ENCODE measurements at places on chromosomes 3 and 15.
A peak's percentile ranks its signal among the peaks of the same experiment; 100 is the strongest.

DNA sequence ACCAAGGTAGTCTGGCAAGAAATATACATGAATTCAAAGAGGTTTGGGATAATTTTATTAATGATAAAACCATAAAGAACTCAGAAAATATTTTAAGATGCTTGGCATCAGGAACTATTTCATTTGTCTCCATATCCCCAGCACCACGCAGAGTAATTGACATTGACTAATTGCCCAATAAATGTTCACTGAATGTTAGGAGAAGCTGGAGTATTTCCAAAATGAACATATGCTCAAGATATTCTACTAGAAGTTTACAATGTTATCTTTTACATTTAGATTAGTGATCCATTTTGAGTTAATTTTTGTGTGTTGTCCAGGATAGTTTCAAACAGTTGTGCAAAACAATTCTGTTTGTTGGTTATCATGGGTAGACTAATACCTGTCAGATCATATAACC lies 298.8 kb upstream of the CTDSPL start:
- DNase-seq, result no peak

GRCh38 chr3:57816471-57817095 lies 60.5 kb downstream of the SLMAP start:
- peak; percentile 46 for DNase-seq

- no peak for DNase-seq
Observed at GRCh38 chr15:67537771-67538170, 4.7 kb upstream of the MAP2K5 start.

DNA sequence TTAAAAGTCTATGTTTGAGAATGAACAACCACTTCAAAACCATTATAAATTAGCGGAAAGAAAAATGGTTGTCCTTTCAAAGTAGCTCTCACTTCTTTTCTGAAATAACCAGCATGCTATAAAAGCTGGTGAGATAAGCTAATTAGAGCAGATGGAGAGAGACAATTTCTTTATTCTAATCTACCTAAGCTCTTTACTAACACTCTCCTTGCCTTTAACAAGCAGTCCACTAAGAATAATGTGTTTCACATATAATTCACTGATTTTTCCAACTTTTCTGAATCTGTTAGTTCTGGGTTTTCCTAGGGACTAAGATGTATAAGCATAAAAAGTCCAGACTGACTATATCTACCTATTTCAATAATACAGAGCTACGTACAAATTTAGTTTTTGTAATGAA lies at the start of gene IMPG2:
TSS of gene IMPG2 (minus strand) at position 101 of the 400 bp plus-strand sequence. CDS start 203 bp downstream, outside the sequence.
- no peak for DNase-seq

- DNase-seq, result peak; percentile 86
Observed at GRCh38 chr15:40340740-40341400, at the start of gene CCDC9B. Gene CCDC9B, minus strand, starts transcription at chr15:40340939. Its CDS starts 120 bp downstream, at chr15:40340819.

DNA sequence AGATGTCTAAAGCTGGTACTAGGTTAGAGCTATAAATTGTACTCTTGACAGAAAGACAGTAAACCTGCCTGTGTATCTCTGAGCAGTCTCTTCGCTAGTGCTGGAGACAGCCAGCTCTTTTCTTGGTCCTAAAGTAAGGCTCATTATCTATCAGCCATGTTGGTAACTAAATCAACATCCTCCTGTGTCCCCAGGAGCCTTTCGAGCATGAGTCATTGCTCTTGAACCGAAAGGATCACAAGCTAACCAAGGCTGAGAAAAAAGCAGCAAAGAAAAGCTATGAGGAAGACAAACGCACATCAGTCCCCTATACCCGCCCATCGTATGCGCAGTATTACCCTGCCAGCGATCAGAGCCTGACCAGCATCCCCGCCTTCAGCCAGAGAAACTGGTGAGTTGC lies 25.0 kb upstream of the TEX264 start:
- DNase-seq, result no peak

DNA sequence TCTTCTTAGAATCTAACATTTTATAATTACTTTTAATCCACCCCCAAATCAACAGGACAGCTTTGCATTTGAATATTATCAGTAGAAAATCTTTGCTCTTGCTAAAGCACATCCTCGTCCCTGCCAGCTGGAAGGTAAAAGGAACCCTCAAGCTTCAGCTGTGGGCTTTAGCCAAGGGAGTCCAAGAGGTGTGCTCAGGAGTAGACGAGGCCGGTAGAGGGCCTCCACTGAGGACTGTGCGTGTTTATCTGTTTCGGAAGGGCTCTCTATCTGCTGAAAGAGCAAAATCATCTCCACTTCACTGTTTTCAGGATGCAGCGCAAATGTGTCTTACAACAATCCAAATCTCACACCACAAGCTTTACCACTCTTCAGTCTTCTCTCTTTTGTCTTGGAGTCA lies 257.4 kb upstream of the IL12A start:
- no peak for DNase-seq

DNA sequence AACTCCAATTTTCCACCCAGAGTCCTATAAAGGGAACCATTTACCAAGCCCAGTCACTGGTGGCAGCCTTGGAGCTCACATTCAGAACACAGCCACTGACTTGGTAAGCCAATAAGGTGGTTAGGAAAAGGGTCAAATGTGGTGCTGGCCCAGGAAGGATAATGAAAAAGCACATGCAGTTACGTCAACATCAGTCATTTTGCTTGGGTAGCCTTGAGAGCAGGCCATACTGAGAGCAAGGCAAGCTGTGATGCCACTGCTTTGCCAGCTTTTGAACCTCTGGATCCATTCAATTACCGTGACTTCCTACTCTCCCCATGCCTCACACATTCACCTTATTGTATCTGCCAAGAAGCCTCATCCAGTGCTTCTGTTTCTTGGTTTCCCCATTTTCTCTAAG lies 253.6 kb downstream of the OPA1 start:
- DNase-seq, result no peak

GRCh38 chr3:30692498-30693130 lies 86.2 kb downstream of the TGFBR2 start:
- DNase-seq, result no peak

GRCh38 chr3:28151608-28152228 lies 89.7 kb upstream of the CMC1 start:
- DNase-seq, result no peak

DNA sequence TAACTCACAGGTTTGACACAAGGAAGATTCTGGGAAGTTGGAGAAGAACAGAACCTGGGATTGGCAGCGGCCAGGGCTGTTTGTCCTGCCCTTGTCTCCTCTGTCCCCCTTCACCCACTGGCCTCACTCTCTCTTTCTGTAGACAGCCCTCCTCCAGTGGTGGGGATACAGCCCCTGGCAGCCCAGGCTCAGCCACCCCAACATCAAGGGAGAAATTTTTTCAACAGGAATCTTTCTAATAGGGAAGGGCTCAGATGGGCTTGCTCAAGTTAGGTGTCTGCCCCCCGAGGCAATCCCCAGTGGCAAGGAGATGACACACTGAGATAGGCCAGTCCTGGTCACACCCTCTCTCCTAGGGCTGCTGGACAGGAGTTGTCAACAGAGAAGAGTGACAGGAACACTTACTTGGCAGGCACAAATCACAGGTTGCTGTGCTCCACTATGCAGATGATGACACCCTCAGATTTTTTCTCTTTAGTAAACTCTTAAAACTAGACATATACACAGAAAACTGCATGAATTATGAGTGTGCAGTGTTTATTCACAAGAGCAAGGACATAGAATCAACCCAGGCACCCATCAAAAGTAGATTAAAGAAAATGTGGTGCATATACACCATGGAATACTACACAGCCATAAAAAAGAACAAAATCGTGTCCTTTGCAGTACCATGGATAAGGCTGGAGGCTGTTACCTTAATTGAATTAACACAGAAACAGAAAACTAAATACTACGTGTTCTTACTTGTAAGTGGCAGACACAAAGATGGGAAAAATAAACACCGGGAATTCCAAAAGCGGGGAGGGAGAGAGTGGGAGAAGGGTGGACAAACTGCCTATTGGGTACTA lies 36.3 kb downstream of the PLA2G4D start:
- no peak for DNase-seq

DNA sequence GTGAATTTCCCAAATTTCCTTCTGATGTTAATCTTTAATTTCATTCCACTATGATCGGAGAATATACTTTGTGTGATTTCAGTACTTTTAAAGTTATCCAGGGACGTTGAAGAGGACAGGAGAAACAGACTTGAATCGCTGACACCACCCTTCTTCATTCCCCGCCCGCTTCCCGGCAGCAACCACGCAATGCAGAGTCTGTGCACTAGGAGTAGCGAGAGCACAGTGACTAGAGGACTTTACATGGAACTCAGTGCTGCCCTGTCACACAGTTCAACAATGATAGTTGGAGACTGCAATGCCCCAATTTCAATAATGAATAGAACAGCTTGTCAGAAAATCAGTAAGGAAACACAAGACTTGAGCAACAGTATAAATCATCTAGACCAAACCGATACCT lies 73.9 kb downstream of the RNF13 start:
- no peak for DNase-seq

GRCh38 chr15:34583399-34584329 lies at the start of gene GOLGA8B:
Gene GOLGA8B, minus strand, starts transcription at chr15:34583651. Its CDS starts 47,739 bp downstream, at chr15:34535912.
- peak; percentile 36 for DNase-seq

GRCh38 chr3:107574650-107575049 lies 51.9 kb downstream of the BBX start:
- peak; percentile 29 for DNase-seq

GRCh38 chr15:83650831-83651230 lies 3.1 kb upstream of the ADAMTSL3 start:
- DNase-seq, result no peak

- no peak for DNase-seq
Observed at GRCh38 chr3:177610262-177610661, 413.0 kb upstream of the TBL1XR1 start.

DNA sequence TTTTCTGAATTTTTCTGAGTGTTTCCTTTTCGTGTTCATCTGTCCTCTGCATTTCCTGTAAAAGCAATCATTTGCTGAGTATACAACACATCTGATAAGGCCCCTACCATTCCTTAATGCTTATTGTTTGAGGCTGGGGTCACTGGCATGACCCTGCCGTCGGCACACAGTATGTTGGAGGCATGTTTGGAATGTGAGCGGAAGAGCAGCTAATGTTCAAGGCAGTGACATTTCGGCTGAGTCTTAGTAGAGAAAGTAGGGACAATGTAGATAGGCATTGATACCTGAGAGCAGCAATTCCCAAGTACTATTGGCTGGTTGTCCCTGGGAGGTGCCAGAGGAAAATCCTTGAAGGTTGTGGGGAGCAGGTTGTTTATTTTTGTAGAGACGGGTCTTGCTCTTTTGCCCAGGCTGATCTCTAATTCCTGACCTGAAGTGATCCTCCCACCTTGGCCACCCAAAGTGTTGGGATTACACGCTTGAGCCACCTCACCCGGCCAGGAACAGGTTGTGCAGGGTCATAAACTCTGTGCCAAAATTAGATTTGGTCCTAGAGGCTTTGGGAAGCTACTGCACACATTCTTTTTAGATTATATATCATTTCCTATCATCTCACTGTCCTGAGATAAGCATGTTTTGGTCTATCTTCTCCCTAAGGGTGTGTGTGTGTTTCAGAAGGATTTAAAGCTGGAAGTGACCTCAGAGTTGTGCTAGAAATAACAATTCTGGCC lies 13.5 kb downstream of the PTPN23 start:
- peak; percentile 42 for DNase-seq

DNA sequence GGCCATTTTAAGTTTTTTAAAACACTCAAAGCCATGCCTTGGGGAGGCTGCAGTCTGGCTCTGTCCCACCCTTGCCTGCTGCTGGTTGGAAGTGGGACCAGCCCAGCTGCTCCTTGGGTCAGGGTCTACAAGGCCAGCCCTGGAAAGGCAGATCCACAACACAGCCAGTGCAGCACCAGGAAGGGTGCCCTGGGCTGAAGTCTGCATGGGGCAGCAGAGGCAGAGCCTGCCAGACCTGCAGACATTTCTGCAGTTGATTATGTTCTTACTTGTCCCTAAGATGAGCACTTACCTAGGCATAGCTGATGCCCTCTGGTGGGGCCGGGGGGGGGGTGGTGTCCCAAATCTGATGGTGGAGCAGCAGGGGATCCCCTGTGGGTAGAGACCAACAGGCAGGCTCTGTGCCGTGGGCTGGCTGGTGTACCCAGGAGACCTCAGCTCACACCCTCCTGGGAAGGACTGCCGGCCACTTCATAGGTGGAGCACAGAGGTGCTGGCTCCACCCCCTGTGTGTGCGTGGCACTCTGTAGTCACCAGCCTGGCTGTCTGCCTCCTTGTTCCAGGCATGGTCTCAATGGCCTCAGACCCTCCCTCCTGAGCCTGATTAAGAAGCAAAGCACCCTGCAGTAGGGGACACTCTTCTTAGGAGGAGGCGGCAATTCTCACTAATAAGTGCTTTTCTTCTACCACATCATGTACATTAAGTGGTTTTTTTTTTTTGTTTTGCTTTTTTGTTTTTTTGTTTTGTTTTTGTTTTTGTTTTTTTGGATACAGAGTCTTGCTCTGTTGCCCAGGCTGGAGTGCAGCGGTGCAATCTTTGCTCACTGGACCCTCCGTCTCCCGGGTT lies 97.4 kb upstream of the KLF13 start:
- no peak for DNase-seq

- no peak for DNase-seq
Observed at GRCh38 chr15:25727116-25727515, 136.0 kb downstream of the ATP10A start.

- DNase-seq, result no peak
Observed at GRCh38 chr3:99269606-99270351, 368.3 kb upstream of the DCBLD2 start.

GRCh38 chr15:95972041-95972553 lies 358.4 kb upstream of the NR2F2 start:
- peak; percentile 78 for DNase-seq

DNA sequence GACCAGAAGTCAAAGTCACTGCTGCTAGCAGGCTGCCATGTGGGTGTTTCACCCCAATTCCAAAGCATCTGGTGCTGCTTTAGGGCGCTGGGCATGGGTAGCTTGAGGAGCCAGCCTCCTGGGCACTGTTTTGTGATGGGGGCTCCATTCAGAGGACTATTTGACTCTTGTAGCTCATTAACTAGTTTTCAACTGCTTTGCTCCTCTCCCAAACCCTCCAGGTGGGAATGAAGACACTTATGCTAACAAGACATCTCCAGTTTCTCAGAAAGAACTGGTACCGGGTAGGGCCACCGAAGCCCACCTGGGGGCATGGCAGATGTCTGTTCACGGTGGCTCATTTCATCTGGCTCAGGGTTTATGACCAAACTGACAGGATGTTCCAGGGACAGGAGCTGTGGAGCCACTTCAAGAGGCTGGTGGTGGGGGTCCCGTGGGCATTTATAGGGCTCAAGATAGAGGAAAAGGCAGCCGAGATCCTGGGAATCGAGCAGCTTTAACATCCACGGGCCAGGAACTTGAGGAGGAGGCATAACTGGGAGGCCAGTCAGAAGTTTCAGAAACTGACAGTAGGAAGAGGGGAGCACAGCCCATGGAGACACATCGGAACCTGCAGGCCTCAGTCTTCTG lies 17.7 kb downstream of the AMOTL2 start:
- no peak for DNase-seq

All from fibroblast of skin of right quadriceps (primary cell).